ENCODE measurements at places on chromosomes 5 and 9.

DNA sequence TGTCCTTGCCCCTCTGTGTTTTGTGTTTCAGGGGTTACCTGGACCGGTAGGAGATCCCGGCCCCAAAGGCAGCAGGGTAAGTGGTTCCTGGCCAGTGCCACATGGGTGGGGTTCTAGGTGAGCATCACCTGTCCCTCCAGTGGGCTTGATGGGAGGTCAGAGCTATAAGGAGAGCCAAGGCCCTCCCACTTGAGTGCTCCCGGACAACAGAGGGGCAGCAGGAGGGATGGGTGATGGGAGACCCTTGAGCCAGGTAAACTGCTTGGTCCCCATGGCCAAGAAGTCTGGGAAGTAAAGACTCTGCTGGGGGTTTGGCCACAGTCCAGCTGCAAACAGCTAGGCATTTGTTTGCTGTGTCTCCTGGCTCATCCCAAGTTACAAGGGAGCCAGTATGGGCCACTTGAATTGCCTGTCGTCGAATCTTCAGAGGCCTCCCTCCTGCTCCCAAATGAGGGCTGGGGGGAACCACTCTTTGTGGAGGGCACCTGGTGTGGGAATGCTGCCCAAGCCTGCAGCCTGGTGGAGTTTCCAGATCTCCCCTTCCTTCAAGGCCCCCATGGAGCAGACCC, 51.0 kb downstream of the COL27A1 start:
- no peak for DNase-seq

DNA sequence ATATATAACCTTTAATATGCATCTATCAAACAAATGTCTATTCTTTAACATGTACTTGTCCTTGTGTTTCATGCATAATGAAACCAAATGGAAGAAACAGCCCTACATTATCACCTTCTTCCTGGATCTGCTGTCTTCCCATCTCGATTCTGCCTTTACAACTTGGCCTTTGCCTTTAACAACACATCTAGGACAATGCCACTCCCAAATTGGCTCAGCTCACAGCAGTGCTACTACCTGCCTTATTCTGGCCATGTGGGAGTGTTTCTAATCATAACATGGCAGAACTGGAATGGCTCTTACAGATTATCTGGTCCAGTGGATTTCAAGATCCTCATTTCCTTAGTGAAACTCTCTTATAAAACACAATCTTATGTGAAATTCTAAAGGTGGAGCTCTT, 176.5 kb downstream of the CARTPT start:
- DNase-seq: no peak

DNA sequence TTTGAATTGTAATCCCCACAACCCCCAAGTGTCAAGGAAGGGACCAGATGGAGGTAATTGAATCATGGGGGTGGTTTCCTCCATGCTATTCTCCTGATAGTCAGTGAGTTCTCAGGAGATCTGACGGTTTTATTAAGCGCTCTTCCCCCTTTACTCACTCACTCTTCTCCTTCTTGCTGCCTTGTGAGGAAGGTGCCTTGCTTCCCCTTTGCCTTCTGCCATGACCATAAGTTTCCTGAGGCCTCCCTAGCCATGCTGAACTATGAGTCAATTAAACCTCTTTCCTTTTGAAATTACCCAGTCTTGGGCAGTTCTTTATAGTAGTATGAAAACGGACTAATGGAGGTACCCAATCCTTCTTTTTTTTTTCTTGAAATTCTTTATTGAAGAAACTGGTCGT, 2.2 kb upstream of the CEP120 start:
- DNase-seq: no peak

- DNase-seq: no peak
Measured at GRCh38 chr5:111411301-111411700, 101.0 kb downstream of the STARD4 start.

- no peak for DNase-seq
Measured at GRCh38 chr5:10466446-10467073, 24.9 kb downstream of the ROPN1L start.

DNA sequence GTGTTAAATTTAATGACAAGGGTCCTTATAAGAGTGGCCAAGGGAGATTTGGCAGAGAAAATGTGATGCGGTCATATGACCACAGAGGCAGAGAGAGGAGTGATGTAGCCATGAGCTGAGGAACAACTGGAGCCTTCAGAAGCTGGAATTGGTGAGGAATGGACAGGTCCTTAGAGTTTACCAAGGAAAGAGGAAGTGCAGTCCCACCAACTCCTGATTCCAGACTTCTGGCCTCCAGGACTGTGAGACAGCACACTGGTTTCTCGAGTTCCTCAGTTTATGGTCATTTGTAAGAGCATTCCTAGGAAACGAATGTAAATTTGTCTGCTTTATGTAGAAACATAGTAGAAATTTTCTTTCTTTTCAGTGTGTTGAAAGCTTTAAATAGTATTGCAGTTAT, 410.1 kb downstream of the CDH18 start:
- DNase-seq: no peak

GRCh38 chr5:170421826-170422225, 32.7 kb upstream of the KCNMB1 start:
- DNase-seq: no peak

Measured in omental fat pad (tissue), 4 donors.